ENCODE measurements at places on chromosomes 6 and 20.
A peak's percentile ranks its signal among the peaks of the same experiment; 100 is the strongest.

GRCh38 chr20:48622421-48622820, 205.4 kb downstream of the PREX1 start:
- DNase-seq: no peak

- no peak for DNase-seq
Observed at GRCh38 chr20:6884114-6884513, 116.6 kb downstream of the BMP2 start.

DNA sequence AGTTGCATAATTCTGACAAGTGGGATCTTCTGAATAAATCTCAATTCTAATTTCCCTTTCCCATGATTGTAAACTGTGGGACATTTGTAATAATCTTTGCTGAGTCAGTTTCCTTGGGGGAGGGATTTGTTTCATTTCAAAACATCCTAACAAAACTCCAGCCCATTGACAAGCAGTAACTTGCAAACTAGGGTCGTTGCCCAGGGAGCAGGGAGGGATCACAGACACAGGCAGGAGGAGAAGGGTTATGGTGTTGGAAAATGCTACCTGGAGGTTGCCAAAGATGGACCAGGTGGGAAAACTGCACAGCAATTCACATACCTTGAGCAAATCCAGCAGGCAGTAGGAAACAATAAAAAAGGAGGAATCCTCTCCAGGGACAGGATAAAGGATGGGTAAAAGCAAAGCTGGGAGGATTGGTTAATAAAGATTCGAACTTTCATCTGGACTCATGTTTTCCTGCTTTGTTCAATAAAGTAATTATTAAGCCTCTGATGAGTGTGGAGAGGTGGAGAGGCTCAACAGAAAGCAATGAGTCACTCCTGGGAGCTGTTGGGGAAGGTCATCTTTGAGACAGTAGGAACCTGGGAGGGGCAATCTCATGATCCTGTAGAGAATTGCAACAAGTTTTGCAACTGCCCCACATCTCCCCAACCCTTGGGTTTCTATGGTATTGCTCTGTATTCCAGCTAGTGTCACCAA, 87.3 kb upstream of the AKIRIN2 start:
- DNase-seq: peak; percentile 17

DNA sequence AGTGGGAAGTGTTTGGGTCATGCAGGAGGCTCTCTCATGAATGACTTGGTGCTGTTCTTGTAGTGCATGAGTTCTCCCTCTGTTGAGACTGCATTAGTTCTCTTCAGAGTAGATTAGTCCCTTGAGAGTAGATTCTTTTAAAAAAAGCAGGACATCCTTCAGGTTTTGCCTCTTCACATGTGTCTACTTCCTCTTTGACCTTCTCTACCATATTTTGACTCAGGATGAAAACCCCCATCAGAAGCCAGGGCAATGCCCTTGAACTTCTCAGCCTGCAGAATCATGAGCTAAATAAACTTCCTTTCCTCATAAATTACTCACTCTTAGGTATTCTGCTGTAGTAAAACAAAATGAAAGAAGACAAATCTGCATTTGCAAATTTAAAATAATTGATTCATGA, 170.3 kb downstream of the CD109 start:
- DNase-seq: no peak

DNA sequence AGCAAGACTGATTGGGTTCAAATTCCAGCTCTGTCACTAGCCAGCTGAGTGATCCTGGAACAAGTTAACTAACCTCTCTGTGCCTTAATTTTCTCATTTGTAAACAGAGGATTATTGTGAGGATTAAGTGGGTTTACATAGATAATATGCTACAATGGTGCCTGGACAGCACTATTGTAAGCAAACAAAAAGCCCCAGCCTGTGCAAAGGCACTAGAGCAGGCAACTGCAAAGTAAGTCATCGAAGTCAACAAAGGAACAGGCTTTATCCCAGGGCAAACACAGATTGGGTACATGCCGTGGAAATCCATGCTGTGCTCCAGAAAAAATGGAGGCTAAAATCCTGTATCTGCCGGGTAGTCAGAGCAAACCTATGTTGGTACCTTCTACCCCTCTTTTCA, 43.2 kb upstream of the CTNNBL1 start:
- DNase-seq: no peak

- DNase-seq: no peak
Observed at GRCh38 chr20:879626-880025, 36.5 kb downstream of the ANGPT4 start.

DNA sequence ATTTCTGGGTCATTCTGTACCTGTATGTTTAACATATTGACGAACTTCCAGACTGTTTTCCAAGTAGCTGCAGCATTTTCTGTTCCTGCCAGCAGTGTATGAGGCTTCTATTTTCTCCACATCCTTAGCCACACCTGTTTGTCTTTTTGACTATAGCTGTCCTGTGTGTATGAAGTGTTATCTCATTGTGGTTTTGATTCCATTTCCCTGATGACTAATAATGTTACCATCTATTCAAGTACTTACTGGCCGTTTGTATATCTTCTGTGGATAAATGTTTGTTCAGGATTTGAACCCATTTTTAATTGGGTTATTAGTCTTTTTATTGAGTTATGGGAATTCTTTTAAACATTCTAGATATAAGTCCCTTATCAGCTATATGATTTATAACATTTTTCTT, 95.2 kb downstream of the JAG1 start:
- DNase-seq: peak; percentile 42

DNA sequence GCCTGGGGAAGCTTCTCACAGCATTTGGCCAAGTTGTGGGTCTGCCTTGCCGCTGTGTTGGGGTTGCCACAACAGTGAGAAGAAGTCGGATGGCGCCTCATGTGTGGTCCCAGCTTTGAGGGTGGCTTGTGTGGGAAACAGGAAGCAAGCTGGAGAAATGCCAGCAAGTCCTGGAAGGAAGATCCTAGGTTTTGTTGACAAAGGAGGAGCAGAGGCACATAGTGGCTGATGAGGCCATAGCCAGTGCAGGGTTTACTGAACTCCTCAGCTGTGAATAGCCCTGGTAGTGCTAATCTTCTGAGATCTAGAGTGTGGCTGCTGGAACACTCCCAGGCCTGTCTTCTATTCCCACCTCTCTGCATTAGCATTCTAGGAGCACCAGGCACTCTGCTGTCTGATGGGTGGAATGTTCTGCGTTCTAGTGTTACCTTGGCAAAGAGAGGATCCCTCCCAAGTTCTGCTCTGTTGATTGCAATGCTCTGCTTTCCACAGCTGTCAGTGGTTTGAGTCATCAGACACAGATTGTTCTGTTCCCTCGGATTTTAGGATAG, 25.2 kb downstream of the SNPH start:
- no peak for DNase-seq

DNA sequence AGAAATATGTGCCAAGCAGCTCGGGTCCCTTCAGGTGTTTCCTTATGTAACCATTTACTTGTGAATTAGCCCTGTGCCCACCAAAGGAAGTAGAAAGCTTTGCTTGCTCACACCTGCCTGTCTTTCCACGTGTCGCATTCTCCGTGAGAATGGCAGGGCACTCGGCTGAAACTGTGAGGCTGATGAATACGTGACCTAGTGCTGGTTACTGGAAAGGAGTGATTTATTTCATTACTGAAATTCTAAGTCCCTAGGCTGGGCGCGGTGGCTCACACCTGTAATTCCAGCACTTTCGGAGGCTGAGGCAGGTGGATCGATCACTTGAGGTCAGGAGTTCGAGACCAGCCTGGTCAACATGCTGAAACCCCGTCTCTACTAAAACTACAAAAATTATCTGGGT, 45.9 kb upstream of the TULP1 start:
- no peak for DNase-seq

DNA sequence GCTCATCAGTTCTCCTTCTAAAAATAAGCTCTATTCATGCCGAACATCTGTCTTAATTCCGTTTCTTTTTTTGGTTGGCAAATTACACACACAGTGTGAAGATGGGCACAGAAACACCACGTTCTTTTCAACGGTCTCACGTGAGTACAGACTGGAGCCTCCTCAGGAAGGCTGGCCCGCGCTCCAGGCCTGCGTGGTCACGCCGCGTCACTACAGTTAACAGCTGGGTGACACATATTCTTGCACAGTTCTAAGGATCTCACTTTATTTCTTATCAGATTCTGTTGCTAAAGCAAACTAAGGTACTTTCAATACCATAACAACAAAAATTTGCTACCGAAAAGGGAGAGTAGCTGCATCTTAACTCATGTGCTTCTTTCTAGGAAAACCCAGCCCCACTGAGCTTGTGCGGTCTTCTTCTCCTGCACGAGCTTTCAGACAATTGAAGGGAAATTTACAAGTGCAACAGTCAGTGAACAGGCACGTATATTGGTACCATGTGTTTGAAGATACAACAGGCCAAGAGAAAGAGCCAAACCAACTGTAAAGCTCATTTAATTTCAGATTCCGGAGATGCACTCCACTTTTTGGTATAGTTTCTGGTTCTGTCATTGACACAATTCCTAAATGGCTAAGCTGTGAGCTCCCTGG, 55.6 kb upstream of the MPC1 start:
- DNase-seq: peak; percentile 29

- DNase-seq: peak; percentile 37
Observed at GRCh38 chr20:49724408-49725223, 10.9 kb upstream of the B4GALT5 start.

GRCh38 chr6:111871725-111872400, 1.4 kb downstream of the FYN start:
- DNase-seq: peak; percentile 70

GRCh38 chr6:106533054-106533453, 96.2 kb downstream of the RTN4IP1 start:
- DNase-seq: no peak

DNA sequence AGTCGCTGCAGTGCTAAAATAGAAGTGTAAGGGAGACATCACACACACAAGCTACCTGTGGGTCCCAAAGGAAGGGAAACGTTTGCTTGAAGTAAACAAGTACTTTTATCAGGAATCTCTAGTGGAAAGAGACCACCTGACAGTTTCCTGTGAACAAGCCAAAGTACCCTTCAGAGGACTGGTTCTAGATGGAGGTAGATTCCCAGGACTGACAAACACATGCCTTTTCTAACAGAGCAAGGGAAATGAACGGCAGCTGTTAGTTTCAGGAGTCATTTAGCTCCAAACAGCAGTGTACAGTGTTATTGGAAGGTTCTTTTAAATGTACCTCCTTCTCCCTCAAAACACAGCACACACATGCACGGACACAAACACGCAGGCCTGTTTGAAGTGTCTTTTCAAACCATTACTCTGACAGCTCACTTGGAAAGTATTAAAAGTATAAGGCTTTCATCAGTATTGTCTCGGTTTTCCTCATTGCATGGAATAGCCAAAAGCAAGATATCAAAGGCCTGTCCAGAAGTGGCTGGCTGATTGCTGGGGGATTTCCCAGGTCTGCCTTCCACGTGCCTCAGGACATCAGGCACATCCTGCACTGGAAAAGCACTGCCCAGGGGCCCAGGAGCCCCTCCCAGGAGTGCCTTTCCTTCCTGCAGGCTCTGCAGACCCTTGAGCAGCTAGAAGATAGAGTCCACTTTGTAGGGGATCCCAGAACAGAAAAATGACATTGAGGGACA, 393.2 kb upstream of the SOX4 start:
- DNase-seq: no peak

GRCh38 chr20:38927902-38928578, 1.8 kb downstream of the FAM83D start:
- peak; percentile 77 for DNase-seq

DNA sequence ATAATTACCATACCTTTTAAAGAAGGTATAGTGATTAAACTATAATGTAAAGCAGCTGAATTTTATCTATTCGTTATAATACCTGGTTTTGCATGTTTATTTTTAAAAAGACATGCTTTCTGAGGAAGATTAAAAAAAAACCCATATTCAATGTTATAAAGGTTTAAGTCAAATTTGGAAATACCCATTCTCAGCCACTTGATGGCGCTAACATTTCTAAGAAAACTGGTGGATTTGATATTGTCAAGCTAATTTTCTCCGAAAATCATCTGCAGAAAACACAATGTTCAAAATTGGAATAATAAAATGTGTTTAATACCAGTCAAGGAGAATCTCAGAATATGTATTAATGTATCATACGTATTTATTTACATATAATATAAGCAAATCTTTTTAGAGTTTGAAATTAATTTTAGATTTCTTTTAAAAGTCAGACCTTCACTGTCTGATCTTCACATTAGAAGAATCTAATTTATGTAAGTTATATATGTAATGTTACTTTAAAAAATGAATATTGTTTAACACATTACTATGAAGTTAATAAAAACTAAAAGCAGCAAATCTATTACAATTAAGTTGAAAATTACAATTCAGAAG, 35.0 kb downstream of the SHPRH start:
- peak; percentile 73 for DNase-seq

DNA sequence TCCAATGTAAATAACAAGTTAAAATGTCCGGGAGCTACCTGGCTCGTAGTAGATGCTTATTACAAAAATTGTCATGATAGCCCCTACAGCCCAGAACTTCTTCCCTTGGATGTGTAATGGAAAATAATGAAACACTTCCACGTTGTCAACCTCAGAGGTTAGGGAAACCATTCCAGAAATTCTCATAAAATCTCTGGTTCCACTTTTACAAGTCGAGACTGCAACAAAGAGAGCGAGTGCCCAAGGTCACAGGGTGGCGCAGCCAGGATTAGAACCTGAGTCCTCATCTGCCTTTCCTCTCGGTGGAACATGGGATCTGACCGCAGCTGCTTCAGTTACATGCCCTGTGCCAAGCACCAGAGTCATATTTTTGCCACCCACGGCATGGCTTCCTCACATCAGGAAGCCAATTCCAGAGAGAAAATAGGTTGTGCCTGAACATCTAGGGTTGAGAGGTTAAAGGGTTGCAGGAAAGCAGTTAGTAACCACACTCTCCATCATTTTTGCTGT, 157.6 kb downstream of the SOBP start:
- DNase-seq: no peak

DNA sequence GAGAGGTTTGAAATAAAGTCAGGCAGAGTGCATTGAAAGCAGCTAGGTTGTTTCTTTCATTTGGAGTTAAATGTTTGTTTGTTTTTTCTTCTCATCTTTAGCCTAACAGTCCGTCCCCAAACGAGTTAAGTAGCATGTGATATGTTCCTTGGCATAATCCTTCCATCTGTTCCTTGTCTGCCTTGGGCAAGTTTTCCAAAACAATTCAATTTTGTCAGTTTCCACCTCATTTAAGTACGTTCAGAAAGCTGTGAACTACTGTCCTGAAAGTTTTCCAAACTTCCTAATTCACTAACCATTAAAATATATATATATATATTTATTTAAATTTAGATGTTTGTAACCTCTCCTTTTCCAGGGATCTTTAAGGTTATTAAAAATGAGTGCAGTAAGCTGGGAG, 61.8 kb upstream of the HDAC2 start:
- no peak for DNase-seq

DNA sequence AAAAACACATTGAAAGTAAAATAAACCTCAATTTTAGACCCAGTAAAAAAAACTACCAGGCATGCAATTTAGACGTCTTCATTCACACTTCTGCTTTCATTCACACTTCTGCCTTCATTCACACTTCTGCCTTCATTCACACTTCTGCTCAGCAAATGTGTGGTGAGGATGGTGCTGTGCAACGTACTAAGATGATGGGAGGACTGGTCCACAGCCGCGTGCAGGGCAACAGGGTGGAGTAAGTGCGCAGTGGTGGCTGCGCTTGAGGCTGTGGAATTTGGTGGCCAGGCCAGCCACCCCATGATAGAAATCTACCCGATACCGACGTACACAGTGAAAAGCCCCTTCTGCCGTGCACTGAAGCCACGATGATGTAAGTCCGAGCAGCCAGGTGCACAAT, 114.3 kb upstream of the CD93 start:
- DNase-seq: no peak

Data from hematopoietic multipotent progenitor cell treated with erythropoietin and hydrocortisone succinate and interleukin-3 and kit ligand, for 6 days (in vitro differentiated cells).